Inflammatory macrophage treated with lipopolysaccharide for 1 hour (primary cell): ENCODE measurements at places on chromosomes 4 and X.

GRCh38 chrX:2552621-2553201 is 51.9 kb upstream of the DHRSX start:
- DNase-seq = no peak

DNA sequence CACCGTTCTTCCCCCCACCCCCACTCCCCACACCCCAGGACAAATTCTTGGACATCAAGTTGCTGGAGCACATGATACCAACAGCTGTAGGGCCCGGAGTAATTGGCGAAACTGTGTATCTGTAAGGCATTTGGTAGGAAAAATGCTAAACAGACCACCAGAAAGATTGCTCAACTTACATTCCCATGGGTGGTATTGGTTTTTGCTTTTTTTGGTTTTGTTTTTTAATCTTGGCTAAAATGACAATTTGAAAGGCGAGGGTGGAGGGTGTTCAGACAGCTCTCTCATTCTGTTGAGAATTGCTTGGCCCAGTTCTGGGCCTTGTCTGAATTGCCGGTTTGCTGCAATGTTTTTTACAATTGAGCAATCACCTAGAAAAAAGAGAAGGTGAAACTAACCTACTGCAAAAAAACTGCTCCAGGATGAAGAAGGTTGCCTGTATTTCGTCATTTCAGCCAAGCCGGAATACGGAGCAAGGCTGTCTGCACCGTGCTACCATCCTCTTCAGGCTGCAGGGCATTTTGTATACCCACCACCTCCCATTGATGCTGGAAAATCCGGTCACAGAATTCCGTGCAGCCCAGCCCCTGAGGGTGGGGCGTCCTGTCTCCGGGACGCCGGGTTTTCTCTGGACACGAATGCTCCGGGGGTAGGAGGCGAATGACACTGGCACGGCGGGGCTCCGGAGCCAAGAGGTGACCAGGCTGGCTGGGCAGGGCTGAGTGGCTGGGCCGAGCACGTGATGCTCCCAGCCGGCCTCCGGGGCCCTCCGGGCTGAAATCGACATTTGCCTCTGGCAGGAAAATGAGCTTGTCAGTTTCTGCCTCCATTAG is at the start of gene CLCN4:
Gene CLCN4, plus strand, starts transcription at position 777 of the 833 bp plus-strand sequence. CDS start 28,058 bp downstream, outside the sequence.
- DNase-seq = peak; percentile 22

- DNase-seq = no peak
Observed at GRCh38 chrX:107454302-107454701, 4.8 kb downstream of the FRMPD3 start.

GRCh38 chrX:112753116-112753515 is 73.4 kb upstream of the LHFPL1 start:
- no peak for DNase-seq

DNA sequence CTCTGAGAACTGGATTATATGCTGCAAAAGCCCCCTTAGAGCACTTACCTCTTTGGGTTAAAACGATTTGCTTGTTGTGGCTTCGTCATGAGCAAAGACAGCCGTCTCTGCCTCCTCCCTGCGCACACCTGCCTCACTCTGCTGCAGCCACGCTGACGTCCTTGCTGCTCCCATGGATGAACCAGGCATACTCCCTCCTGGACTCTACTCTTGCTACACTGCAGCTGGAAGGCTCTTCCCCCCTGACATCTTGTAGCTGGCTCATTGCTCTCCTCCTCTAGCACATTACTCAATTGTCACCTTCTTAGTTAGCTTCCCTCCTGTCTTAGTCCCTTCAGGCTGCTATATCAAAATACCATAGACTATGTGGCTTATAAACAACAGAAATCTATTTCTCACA is 59.3 kb downstream of the FAM114A1 start:
- DNase-seq = no peak

GRCh38 chrX:24146283-24146949 is 3.1 kb upstream of the ZFX start:
- no peak for DNase-seq

- no peak for DNase-seq
Observed at GRCh38 chr4:2363951-2364653, 54.3 kb downstream of the ZFYVE28 start.

- no peak for DNase-seq
Observed at GRCh38 chr4:11512871-11513270, 84.2 kb upstream of the HS3ST1 start.

DNA sequence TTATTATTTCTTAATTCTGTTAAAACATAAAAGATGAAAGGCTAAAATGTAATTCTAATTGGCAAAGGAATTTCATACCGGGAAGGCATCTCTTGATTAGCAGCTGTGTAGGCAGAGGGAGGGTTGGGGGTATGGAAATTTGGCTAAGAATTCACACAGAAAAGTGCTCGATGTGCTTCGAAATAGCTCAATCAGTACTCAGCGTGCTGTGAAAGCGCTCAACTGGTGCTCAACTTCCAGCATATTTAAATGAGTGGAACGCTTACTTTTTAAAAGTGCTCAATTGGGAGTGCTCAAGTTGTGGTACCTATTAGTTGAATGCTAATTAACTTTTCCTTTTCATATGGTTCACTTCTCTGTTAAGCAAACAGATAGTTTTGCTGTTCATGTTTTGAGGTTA is 695.9 kb upstream of the ATOH1 start:
- no peak for DNase-seq

GRCh38 chr4:62324215-62324614 is 1124.1 kb downstream of the ADGRL3 start:
- DNase-seq = no peak

- peak; percentile 70 for DNase-seq
Observed at GRCh38 chrX:47662144-47662657, 3.2 kb upstream of the UXT start.

DNA sequence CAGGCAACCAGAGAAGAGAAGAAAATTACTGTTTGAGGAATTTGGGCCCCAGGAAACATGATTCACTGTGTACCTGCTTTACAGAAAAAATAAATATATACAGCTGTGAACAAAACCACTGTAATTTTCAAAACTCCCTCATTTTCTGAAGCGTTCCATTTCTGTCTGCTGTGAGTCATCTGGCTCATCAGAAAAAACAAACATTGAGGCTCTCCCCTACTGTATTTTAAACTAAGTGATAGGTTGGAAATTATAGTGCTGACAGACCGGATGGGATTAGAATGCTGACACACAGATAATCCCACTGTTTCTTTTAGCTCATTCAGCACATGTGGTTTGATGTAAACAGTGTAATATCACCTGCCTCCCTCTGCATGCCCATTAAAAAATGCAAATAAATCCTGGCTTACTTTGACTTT is 847.0 kb downstream of the TRIML1 start:
- DNase-seq = no peak

- no peak for DNase-seq
Observed at GRCh38 chrX:36640232-36640631, 367.9 kb upstream of the FAM47C start.

DNA sequence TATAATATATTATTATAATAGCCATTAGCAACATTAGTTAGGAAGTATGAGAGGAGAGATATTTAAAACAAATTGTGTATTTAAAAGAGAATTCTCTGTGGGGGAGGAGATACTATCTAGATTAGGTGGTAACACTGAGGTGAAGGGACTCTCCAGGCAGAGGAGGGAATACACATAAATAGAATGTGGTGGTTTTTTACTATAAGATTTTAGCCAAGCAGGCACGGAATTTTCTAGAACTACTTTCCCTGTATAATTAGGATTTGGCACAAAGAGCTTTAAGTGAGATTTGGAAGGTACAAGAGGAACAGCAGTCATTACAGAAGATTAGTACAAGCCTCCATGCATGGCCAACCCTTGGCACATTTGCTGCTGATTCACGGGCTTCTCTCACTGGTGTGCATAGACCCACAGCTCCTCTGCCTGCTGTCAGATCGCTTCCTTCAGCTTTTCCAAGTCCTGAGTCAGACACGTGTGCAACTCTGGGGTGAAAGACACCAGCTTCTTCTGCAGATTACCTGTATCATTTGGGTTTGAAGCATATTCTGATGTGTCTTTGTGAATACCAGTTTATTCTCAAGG is 685.5 kb downstream of the KCTD8 start:
- no peak for DNase-seq

DNA sequence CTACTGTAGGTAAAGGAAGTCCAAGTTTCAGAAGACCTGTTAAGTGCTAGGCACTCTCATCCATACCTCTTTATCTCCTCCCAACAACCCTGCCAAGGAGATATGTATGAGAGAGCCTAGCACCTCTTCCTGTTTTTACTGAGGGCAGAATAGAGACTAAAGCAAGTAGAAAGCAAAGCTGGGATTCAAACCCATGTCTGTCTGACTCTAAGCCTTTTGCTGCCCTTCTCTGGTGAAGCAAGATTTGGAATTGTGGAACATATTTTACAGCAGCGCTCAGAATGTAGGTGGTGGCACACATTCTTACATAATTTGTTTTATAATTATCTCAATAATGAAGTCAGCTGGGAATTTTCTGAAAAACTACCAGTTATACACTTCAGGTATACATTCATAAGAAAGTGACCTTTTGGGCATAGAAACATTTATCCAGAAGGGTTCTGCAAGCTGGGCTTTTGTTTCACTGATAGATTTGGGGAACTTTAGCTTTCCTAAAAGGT is 41.7 kb downstream of the SEPTIN11 start:
- peak; percentile 73 for DNase-seq

DNA sequence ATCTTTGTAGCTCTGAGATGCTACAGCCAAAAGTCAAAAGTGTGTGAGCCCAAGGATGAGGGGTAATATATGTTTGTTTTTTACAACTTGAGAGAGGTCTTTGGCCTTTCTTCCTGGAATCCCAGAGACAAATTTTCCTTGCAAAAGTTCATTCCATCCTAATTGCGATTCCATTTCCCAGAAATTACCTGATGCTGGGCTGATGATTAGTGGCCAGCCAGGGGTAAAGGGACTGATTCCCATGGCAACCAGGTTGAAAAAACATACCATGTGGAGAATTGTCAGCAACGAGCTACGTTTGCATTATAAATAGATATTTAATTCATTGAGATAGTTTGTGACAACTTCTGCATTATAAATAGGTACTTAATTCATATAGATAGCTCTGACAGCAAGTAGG is 17.8 kb downstream of the IGSF1 start:
- no peak for DNase-seq

DNA sequence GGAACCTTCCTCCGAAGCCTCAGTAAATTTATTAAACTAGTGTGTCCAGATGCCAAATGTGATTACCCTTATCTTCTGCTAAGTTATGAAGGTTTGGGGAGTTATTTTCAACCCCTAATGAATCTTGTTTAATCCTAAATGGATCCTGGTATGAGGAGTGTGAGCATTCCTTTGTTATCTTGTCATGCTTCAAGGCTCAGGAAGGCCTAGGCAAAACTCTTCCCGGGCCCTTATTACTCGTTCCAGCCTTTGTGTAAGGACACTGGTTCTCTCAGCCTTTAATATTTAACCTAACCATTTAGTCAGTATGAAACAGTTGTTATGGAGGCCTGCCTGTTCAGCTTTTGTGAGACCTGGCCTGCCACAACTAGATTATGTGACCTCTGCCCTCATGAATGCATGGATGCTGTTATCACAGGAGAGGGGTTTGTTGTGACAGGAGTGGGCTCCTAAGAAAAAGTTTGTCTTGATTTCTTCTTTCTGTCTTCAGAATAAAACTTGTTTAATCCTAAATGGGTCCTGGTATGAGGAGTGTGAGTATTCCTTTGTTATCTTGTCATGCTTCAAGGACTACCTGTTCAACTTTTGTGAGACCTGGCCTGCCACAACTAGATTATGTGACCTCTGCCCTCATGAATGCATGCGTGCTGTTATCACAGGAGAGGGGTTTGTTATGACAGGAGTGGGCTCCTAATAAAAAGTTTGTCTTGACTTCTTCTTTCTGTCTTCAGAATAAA is 181.7 kb downstream of the SLC39A8 start:
- DNase-seq = no peak

- DNase-seq = no peak
Observed at GRCh38 chr4:8704632-8705031, 112.1 kb downstream of the CPZ start.
